ENCODE measurements at places on chromosomes 11 and 22. TPM values are rescaled to one million over a fixed set of nuclear protein-coding genes. Genes with fewer than 3 reads are reported as not detected.

GRCh38 chr22:50032941-50033601 lies 20.5 kb upstream of the IL17REL start:
- no peak for DNase-seq

DNA sequence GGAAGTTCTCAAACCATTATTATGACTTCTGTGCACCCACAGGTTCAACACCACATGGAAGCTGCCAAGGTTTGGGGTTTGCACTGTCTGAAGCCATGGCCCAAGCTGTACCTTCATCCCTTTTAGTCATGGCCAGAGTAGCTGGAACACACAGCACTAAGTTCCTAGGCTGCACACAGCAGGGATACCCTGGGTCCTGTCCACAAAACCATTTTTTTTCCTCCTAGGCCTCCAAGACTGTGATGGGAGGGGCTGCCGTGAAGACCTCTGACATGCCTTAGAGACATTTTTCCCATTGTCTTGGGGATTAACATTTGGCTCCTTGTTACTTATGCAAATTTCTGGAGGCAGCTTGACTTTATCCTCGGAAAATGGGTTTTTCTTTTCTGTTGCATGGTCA lies 42.7 kb downstream of the DDIAS start:
- no peak for DNase-seq

DNA sequence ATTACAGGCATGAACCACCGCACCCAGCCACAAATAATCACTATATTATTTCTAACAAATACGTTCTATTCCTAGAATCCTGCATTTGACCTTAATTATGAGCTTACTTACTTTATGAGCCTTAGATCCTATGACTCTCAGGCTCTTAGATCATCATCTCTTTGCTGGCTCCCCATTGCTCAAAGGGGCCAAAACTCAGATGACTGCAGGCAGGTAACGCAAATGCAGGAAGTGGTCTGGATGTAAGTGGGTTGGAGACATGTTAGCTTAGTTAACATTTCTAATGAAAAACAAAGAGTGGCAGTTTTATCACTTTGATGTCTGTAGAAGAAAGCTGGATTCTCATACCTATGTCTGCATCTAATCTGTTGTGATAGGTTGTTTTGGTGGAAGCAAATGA lies 23.4 kb downstream of the CCDC81 start:
- DNase-seq, result no peak

Gene OR8A1
- not detected for total RNA-seq

Gene TRABD
- 29.1 TPM for total RNA-seq

- peak; percentile 88 for DNase-seq
Observed at GRCh38 chr11:61897387-61898246, 6.3 kb upstream of the FADS3 start.

GRCh38 chr22:36225333-36225922 lies 13.9 kb downstream of the APOL2 start:
- DNase-seq, result peak; percentile 22

GRCh38 chr11:113446938-113447337 lies 28.3 kb downstream of the DRD2 start:
- DNase-seq, result no peak

DNA sequence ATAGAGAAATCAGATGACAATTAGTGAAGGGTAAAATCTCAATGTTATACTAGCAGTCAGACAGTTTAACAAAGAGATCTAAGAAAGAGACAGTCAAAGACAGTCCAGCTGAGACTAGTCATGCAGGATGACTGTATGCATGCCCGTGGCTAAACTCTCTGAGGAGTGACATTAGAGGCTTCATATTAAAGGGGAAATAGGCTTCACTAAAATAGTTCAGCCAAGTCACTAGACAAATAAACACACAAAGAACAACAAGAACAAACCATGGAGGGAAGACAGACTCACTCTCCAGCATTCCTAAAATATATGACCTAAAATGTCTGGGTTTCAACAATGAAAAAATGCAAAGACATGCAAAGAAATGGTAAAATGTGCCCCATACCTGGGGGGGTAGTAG lies 18.6 kb upstream of the APLNR start:
- DNase-seq, result peak; percentile 83

DNA sequence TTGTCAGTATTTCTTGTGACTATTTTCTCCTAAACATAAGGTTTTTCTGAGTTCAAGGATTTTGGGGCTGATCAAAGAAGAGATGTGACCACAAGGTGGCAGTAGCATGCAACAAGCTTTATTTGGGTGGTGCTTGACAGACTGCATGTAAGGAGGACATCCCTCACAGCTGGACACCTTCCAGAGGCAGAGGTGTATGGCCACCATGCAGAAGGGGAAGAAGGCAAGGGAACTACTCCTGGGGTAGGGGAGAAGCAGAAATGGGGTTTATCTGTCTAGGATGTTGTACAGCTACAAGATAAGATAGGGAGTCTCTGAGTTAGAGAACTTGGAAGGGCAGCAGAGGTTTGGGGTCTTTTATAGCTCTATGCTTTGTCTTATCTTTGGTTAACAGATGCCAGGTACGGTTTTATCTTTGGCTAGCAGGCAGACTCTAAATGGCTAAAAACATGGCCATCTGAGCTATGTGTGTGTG lies 5.1 kb upstream of the BIRC2 start:
- DNase-seq, result peak; percentile 63

- DNase-seq, result peak; percentile 73
Observed at GRCh38 chr11:27348340-27348873, 14.6 kb downstream of the CCDC34 start.

DNA sequence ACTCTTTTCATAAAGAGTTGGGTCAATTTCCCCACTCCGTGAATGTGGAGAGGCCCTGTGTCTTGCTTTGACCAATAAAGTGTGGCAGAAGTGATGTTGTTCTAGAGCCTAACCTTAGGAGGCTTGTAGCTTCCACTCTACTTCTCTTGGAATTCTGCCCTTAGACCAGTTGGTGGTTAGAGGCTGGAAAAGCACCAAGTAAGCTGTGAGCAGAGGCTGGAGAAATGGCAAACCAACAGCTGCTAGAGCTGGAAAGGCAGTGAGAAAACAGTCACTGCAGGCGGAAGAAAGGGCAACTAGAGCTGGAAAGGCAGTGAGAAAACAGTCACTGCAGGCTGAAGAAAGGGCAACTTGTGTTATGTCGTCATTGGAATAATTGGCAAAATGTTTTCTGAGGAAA lies 29.8 kb upstream of the MSANTD2 start:
- no peak for DNase-seq

GRCh38 chr22:27804470-27805297 lies 3.1 kb upstream of the MN1 start:
- peak; percentile 74 for DNase-seq

- no peak for DNase-seq
Observed at GRCh38 chr11:43541993-43542392, 138.5 kb upstream of the HSD17B12 start.

GRCh38 chr11:60544077-60544476 lies 28.9 kb downstream of the MS4A13 start:
- DNase-seq, result no peak

- peak; percentile 40 for DNase-seq
Observed at GRCh38 chr22:49569286-49570031, 258.2 kb downstream of the BRD1 start.

- no peak for DNase-seq
Observed at GRCh38 chr11:6646071-6646470, 9.5 kb downstream of the DCHS1 start.

DNA sequence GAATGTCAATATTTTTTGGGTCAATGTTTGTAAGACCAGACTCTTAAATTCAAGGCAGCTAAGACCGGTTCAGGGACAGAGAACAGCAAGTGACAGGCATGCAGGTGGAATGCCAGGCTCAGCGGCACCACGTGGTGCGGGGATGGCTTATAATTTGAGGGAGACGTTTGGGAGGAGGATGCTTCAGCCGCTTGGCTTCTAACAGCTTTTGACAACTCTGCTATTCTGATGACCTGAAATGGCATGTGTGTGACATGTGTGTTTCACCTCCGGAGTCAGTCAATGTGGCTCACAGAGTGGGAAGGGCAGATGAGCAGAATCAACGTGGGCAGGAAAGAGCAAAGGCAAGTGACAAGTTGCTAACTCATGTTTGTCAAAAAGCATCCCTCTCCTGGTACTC lies 228.3 kb downstream of the KIRREL3 start:
- no peak for DNase-seq

Gene MRGPRF
- 27.4 TPM for total RNA-seq

DNA sequence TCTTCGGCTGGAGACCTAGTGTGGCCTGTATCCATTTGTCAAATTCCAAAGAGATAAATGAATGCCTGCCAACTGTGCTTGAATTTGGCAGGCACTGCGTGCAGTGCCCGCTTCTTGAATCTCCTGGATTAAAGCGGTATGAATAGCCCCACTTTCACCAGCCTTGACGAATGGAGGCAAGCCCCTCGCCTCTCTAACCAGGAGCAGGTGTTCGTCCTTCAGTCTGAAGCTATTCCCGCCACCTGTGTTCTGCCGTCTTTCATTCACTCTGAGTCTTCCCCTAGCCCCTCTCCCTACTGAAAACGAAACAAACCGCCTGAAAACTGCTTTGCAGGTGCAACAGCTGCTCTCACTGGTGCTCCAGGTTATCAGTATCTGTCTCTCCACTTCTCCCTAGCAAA lies 11.2 kb downstream of the NLRP14 start:
- no peak for DNase-seq

DNA sequence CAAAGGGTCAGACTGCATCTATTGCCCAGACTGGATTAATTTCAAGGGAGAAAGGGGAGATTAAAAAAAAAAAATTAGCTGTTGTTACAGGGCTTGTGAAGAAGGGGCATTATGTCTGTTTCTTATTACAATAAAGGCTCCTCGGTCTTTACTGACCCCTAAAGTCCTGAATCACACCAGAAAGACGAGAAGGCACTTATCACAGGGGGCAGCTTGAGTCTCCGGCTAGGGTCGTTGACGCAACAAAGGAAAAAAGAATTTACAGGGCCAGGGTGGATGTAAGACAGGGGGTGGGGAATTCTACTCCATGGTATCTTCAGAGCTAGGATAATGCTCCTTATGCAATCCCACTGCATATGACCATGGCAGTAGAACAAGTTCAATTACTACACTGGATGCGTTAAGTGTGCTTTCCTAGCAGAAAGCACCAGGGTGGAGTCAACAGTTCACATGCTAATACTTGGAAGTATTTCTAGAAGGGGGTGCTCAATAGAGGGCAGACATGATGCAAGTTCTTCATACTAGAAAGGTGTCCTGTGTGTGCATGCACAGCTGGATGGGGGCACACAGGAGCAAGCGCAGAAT lies 16.5 kb downstream of the DDX17 start:
- DNase-seq, result no peak

GRCh38 chr11:2460540-2461252 lies 15.9 kb downstream of the KCNQ1 start:
- no peak for DNase-seq

Gene PLAAT3
- 63.8 TPM for total RNA-seq

GRCh38 chr22:48393041-48393370 lies 1434.7 kb downstream of the BRD1 start:
- DNase-seq, result peak; percentile 42

GRCh38 chr22:45422237-45422983 lies 8.9 kb downstream of the RIBC2 start:
- no peak for DNase-seq

Gene UCP3
- 0.08 TPM for total RNA-seq

Gene ANO1
- total RNA-seq, result 0.72 TPM

DNA sequence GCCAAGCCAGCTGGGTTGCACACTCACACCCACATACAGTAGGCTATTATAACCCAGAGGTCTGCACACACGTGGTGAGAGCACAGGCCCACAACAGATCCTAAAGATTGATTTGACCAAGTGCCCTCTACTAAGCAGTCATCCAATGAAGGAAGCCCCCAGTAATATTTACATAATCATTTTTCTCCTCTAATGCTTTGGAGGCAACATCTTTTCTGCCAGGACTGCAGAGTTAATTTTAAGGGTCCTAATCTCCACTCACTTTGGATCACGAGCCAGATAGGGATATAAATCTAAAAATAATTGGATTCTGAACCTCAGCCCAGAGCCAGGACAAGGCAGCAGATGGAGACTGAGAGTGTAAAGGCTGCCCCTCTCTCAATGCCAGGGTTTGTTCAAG lies 49.1 kb upstream of the MTNR1B start:
- DNase-seq, result no peak

DNA sequence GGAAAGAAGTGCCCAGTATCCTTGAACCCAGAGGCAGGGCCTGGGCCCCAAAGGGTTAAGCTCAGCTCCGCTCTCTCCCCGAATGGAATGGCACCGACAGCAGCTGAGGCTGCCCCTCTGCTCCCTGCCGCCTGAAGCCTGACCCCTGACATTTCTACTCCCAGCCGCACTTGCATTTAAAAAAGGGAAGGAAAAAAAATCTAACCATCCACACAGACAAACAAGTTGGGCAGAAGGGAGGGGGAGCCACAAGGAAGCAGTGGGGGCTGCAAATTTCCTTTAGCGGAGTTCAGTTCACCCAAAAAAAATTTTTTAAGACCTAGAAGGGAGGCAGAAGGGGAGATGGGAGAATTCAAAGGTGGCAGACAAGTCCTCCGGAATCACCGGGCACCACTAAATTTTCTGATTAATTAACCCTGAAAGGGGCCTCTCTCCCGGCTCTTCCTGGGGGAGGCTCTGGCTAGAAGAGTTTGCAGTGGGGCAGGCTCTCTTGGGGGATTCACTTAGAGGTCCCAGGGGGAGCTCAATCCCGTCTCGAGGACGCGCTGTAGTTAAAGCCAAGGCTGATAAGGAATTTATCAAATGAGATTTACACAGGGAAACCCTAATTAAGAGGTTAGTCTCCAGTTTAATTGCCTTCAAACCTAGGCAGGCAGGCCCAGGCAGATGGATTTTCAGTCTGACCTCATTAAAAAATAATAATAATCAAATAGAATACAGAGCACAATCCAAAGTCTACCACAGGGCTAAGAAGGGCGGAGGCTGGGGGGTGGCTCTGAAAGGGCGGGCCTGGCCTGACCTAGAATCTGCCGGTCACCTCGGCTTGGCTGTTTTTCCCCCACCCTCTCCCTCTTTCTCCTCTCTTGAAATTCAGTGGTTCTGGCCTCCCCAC lies 25.6 kb downstream of the MN1 start:
- DNase-seq, result no peak

Gene PAAF1
- 5.2 TPM for total RNA-seq

DNA sequence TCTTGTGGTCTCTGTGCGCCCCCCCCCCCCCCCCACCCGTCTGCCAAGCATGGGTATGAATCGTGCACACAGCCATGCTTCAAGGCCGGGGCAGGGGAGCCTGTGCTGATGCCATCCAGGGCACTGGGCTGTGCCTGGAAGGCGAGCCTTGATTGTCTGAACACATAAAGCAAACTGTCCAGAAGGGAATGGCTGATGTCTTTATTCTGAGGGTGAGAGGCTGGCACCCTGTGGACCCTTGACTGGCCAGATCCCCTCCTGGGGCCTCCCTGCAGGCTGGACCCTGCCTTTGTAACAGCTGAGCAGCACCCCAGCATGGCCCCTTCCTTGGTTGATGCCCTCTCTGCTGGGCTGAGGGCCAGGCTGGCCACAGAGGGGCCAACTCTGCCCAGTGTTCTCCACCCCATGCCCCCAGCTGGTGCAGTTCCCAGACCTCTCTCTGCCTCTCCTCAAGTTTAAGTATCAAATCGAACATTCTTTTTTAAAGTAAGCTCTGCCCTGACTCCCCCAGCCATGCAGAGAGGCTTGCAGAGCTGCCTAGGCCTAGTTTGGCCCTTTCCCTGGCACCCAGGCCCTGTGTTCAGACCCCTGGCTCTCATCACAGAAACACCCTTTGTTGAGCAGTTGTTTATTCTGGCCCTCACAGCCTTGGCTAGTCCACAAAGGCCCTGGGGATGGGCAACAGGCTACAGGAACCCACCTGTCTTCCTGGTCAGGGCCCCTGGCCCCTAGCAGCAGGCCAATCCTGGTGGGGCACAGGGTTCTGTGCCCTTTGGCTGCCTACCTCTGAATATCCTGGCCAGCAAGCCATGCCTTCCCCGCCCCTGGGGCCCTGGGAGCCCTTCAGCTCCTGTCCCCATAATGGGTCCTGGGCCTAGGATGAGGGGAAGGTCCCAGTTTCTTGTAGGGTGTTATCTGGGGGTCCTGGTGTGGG lies 3.9 kb upstream of the RANBP1 start:
- DNase-seq, result no peak

Gene C11orf91
- total RNA-seq, result not detected

Gene MYBPC3
- total RNA-seq, result not detected

Gene CPT1A
- 39.2 TPM for total RNA-seq

All from SJSA1 (cell line).